ENCODE measurements at places on chromosomes 6 and 20. TPM values are rescaled to one million over a fixed set of nuclear protein-coding genes. Genes with fewer than 3 reads are reported as not detected.

- no peak overlapping the region for H3K27ac ChIP-seq
- H3K4me3 ChIP-seq, result no peak overlapping the region
- no peaks in the 10 kb centered on the region for H3K4me1 ChIP-seq
These were observed 80.2 kb downstream of the SYTL3 start for GRCh38 chr6:158729906-158730540.

- no peaks in the 10 kb centered on the region for H3K36me3 ChIP-seq
- DNase-seq, result no peak
- H3K27me3 ChIP-seq, result no peaks in the 10 kb centered on the region
- no peaks in the 10 kb centered on the region for H3K4me1 ChIP-seq
- no peak overlapping the region for H3K27ac ChIP-seq
These were observed 192.2 kb upstream of the SYNDIG1 start for GRCh38 chr20:24277196-24277595.

DNA sequence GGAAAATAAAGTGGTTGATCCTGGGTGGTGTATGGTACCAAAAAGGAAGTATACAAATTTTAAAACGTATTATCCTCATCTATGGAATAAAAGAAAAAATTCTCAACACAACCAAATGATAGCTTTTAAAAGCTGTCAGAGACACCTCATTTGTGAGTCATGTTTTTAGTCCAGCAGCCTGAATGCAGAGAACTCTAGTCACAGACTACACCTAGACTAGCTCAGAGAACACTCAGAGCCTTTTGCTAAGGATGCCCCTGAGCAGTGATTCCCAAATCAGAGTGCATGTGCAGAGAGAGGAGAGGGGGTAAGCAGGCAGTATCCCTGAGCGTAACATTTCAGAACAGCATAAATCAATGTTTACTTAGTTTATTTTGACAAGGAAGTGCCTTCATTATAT, 809.3 kb downstream of the HACE1 start:
- H3K27ac ChIP-seq, result no peak overlapping the region
- no peaks in the 10 kb centered on the region for H3K27me3 ChIP-seq
- H3K4me1 ChIP-seq, result no peaks in the 10 kb centered on the region
- no peak overlapping the region for H3K4me3 ChIP-seq
- no peaks in the 10 kb centered on the region for H3K36me3 ChIP-seq
- no peak for DNase-seq

DNA sequence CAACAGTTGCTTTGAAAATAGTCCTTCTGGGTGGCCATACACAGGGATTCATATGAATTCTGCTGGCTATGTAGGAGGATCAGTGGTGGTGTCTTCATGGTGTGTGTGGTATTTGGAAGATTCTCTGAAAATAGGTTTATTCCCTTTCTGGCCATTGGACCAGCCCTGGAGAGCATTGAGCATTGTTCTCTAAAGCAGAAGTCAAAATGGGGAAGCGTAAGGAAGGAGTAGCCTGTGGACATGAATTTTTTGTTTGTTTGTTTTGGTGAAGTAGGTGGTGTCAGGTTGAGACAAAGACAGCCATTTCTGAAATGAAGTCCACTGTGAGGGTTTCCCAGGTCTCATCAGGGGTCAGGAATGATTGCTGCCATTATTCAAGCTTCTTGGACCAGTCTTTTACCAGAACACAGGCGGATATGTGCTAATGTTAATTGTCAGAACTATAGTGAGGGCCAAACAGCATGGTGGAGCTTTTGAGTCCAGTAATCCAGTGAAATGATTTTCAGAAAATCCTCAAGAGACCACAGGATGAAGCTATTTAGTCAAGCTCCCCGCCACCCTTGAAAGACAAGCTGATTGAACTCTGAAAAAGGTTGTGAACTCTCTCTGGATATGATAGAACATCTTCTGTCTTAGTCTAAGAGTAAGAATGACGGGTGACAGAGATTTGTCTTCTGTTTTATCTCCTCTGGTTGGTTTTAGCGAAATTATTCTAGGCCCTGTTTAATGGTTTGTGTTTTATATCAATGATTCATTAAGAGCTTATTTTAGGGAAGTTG, 60.0 kb downstream of the DNAH8 start:
- no peak overlapping the region for H3K27ac ChIP-seq
- no peaks in the 10 kb centered on the region for H3K27me3 ChIP-seq
- no peaks in the 10 kb centered on the region for H3K4me1 ChIP-seq
- no peaks in the 10 kb centered on the region for H3K36me3 ChIP-seq
- no peak for DNase-seq
- H3K4me3 ChIP-seq, result no peak overlapping the region

GRCh38 chr6:39189915-39190544, 39.2 kb downstream of the KCNK5 start:
- H3K27ac ChIP-seq, result no peak overlapping the region
- no peak overlapping the region for H3K4me3 ChIP-seq
- H3K36me3 ChIP-seq, result no peaks in the 10 kb centered on the region
- H3K4me1 ChIP-seq, result no peaks in the 10 kb centered on the region
- H3K27me3 ChIP-seq, result no peaks in the 10 kb centered on the region

- no peak overlapping the region for H3K4me3 ChIP-seq
- no peaks in the 10 kb centered on the region for H3K4me1 ChIP-seq
- no peak overlapping the region for H3K27ac ChIP-seq
These were observed 26.9 kb downstream of the SLC22A16 start for GRCh38 chr6:110449541-110449895.

DNA sequence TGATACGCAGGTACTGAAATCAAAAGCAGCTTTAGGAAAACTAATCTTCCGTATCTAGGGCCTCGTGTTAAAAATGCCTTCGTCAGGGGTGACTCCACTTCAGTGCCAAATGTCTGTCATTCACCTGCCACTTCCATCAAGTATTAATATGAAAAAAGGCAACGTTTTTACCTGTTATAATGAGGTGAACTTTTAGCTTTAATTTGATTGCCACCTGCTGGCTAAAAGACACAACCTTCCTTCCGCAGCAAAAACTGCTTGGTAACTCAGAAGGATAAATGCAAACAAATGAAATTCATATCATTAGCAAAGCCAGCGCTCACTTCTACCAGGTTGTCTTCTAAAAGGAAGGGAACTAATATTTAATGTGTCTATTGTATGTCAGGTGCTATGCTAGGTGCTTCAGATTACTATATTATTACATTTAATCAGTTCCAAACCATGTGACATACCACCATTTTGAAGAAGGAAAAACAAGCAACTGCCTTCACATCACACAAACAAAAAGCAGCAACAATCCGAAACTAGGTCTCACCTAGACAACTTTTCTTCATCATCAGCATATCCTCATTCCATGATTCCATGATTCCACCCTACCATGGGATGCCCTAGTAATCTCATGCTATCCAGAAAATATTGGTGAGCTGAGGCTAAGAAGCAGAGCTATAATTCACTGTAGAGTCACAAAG, 20.6 kb upstream of the ARHGAP18 start:
- DNase-seq, result no peak
- no peaks in the 10 kb centered on the region for H3K4me1 ChIP-seq
- H3K4me3 ChIP-seq, result no peak overlapping the region

MEI4 gene
- not detected for total RNA-seq

- no peak for DNase-seq
- H3K36me3 ChIP-seq, result no peaks in the 10 kb centered on the region
- H3K4me1 ChIP-seq, result no peaks in the 10 kb centered on the region
- H3K27ac ChIP-seq, result no peak overlapping the region
These were observed 18.0 kb upstream of the ZFAND3 start for GRCh38 chr6:37801605-37801940.

GRCh38 chr6:38610050-38610625, 29.6 kb downstream of the BTBD9 start:
- no peaks in the 10 kb centered on the region for H3K36me3 ChIP-seq
- H3K4me3 ChIP-seq, result no peak overlapping the region
- DNase-seq, result no peak
- H3K4me1 ChIP-seq, result no peaks in the 10 kb centered on the region
- no peaks in the 10 kb centered on the region for H3K27me3 ChIP-seq
- H3K27ac ChIP-seq, result no peak overlapping the region

GRCh38 chr6:127210725-127211124, 55.9 kb upstream of the RNF146 start:
- no peak overlapping the region for H3K27ac ChIP-seq
- H3K27me3 ChIP-seq, result no peaks in the 10 kb centered on the region
- H3K4me1 ChIP-seq, result no peaks in the 10 kb centered on the region
- H3K4me3 ChIP-seq, result no peak overlapping the region

DNA sequence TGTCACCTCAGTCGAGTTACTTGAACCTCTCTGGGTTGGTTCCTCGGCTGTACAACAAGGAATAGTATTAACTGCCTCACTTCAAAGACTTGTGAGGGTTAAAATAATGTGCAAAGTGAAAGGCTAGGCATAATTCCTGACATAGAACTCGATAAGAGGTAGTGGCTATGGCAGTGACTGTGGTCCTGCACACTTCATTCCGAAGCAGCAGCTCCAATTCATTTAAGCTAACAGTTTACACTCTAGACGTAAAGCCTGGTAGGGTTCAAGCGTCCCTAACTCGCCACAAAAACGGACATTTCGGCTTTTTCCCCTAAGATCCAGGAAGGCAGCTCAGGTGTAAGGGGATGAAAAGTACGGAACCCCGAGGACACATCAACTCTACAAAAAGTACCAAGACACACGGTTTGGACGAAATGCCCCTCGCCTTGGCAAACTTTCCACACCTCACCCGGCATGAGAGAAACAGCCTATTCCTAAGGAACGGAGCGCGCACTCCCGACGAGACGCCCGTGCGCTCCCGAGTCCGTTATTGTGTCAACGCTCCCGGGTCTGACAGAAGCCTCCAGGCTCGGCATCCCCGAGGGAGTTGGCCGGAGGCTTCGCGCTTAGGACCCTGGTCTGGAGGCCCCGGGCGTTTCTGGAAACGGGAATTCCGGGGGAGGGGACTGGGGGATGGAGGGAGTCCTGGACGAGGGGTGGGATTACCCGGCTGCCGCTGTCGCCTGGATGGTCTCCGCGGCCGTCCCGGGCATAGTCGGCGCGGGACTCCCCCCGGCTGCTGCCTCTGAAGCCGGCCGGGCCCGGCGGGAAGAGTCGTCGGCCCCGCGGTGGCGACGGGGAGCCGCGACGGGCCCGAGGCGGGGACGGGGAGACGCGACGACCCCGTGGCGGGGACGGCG, 937 bp downstream of the ZNF318 start:
- H3K27me3 ChIP-seq, result no peaks in the 10 kb centered on the region
- peak overlapping the region; percentile 67 for H3K4me3 ChIP-seq
- H3K4me1 ChIP-seq, result no peaks in the 10 kb centered on the region
- no peaks in the 10 kb centered on the region for H3K36me3 ChIP-seq
- no peak for DNase-seq
- H3K27ac ChIP-seq, result peak overlapping the region; percentile 83

- no peaks in the 10 kb centered on the region for H3K27me3 ChIP-seq
- H3K4me3 ChIP-seq, result no peak overlapping the region
- H3K4me1 ChIP-seq, result no peaks in the 10 kb centered on the region
- H3K27ac ChIP-seq, result no peak overlapping the region
These were observed 39.4 kb downstream of the CARMIL1 start for GRCh38 chr6:25318589-25318988.

GRCh38 chr20:5465604-5465927, 148.8 kb upstream of the PROKR2 start:
- no peak overlapping the region for H3K27ac ChIP-seq
- DNase-seq, result no peak
- H3K4me3 ChIP-seq, result no peak overlapping the region
- no peaks in the 10 kb centered on the region for H3K4me1 ChIP-seq

ELOVL4 gene
- total RNA-seq, result 1.9 TPM

GRCh38 chr6:2029130-2029794, 216.1 kb downstream of the GMDS start:
- H3K27me3 ChIP-seq, result no peaks in the 10 kb centered on the region
- no peaks in the 10 kb centered on the region for H3K4me1 ChIP-seq
- H3K4me3 ChIP-seq, result no peak overlapping the region
- no peak for DNase-seq

PIGU gene
- 16.1 TPM for total RNA-seq

PAK5 gene
- total RNA-seq, result not detected

DNA sequence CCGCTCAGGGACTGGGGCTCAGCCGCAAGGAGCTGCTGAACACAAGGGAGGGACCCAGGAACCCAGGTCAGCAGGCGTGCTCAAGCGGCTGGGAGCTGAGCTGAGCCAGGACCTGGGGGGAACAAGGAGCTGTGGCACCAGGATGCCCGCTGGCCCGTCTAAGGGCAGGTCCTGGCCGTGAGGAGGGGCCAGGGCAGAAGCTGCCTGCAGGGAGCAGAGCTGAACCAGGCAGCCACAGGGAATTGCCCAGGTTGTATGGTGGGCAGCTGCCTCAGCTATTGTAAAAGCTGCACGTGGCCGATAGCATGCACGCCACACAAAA, 133.3 kb downstream of the AGPAT4 start:
- H3K27ac ChIP-seq, result no peak overlapping the region
- H3K4me3 ChIP-seq, result no peak overlapping the region
- H3K4me1 ChIP-seq, result no peaks in the 10 kb centered on the region
- H3K36me3 ChIP-seq, result no peaks in the 10 kb centered on the region

SLC24A3 gene
- total RNA-seq, result 4.9 TPM

- no peaks in the 10 kb centered on the region for H3K4me1 ChIP-seq
- no peak overlapping the region for H3K27ac ChIP-seq
- DNase-seq, result no peak
- no peaks in the 10 kb centered on the region for H3K36me3 ChIP-seq
- no peak overlapping the region for H3K4me3 ChIP-seq
These were observed 48.3 kb downstream of the PROKR2 start for GRCh38 chr20:5268449-5268848.

DNA sequence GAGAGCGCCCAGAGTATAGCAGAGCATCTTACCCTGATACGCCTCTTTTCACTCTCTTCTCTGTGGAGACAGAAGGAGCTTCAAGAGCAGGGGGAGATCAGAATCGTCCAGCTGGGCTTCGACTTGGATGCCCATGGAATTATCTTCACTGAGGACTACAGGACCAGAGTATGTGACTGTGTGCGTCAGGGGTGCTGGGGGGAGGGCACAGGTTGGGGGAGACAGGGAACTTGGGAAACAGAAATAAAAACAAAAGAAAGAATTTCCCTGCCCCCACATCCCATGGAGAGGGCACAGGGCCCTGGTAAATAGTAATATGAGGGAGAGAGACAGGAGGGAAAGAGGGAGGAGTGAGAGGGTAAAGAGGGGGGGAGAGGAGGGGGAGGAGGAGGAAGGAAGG, 3.0 kb upstream of the C4A start:
- no peaks in the 10 kb centered on the region for H3K4me1 ChIP-seq
- H3K27ac ChIP-seq, result no peak overlapping the region
- no peak for DNase-seq
- H3K27me3 ChIP-seq, result no peaks in the 10 kb centered on the region

DNA sequence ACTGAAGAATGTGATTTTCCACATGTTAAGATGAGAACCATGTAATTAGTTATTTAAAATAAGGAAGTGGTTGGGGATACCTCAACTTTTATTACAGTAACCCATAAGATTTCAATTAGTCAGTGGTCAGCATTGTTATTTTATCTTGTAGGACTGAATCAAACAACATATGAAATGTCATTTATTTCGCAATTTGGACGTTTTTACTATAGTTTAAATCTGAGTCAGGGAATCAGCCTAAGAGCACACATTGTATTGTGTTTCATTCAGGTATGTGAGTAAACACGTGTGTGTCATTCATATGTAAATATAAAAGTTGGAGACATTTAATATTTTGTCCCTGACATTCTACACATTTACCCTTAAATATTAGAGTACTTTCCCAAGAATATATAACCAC, 1418.7 kb downstream of the GRIK2 start:
- H3K36me3 ChIP-seq, result no peaks in the 10 kb centered on the region
- H3K4me3 ChIP-seq, result no peak overlapping the region
- no peak for DNase-seq
- H3K27ac ChIP-seq, result no peak overlapping the region

EPB41L1 gene
- 43.7 TPM for total RNA-seq

CDS2 gene
- 42.9 TPM for total RNA-seq
